ENCODE measurements at places on chromosomes 11 and 22. TPM values are rescaled to one million over a fixed set of nuclear protein-coding genes. Genes with fewer than 3 reads are reported as not detected.

Gene CYP2D6
- 0.72 TPM for total RNA-seq

DNA sequence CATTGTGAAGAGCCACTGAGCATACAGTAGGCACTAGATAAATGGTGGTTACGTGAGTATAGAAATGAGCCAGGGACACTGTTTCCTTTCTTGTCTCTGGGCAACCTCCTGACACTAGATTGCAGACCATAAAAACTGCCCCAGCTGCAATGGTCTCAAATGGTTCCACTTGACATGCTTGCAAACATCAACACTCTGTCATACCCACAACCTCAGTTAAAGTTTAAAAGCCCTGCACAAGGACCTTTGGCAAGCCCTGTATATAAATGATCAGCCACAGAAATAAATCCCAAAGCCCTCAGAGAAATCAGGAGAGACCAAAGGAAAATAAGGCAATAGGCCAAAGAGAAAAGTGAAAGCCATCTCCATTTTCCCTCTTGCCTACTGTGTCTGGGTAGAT lies 20.7 kb downstream of the PLEKHA7 start:
- H3K27ac ChIP-seq, result no peak overlapping the region
- no peaks in the 10 kb centered on the region for H3K4me1 ChIP-seq
- no peaks in the 10 kb centered on the region for H3K27me3 ChIP-seq
- no peaks in the 10 kb centered on the region for H3K36me3 ChIP-seq

GRCh38 chr22:21921184-21921721 lies 31.4 kb downstream of the PPM1F start:
- no peak overlapping the region for H3K4me3 ChIP-seq
- peaks cover 45% of the 10 kb centered on the region for H3K36me3 ChIP-seq
- no peaks in the 10 kb centered on the region for H3K27me3 ChIP-seq

Gene POTEH
- total RNA-seq, result not detected
